ENCODE measurements at places on chromosomes 4 and X.

DNA sequence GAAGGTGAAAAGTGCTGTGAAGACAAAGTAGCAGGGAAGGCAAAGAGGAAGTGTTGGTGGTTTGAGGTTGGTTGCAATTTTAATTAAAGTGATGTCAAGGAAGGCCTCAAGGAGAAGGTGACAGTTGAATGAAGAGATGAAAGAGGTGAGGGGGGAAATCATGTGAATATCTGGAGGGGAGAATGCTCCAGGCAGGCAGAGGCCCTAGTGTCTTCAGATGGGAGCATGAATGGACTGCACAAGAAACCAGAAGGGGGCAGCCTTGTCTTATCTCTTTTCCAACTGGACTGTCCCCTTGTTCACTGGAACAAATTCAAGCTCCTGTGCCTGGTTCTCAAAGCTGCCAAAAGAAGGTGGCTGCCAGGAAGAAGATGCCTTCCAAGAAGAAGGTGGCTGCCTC lies 68.4 kb downstream of the MAOB start:
- peak; percentile 1 for DNase-seq

DNA sequence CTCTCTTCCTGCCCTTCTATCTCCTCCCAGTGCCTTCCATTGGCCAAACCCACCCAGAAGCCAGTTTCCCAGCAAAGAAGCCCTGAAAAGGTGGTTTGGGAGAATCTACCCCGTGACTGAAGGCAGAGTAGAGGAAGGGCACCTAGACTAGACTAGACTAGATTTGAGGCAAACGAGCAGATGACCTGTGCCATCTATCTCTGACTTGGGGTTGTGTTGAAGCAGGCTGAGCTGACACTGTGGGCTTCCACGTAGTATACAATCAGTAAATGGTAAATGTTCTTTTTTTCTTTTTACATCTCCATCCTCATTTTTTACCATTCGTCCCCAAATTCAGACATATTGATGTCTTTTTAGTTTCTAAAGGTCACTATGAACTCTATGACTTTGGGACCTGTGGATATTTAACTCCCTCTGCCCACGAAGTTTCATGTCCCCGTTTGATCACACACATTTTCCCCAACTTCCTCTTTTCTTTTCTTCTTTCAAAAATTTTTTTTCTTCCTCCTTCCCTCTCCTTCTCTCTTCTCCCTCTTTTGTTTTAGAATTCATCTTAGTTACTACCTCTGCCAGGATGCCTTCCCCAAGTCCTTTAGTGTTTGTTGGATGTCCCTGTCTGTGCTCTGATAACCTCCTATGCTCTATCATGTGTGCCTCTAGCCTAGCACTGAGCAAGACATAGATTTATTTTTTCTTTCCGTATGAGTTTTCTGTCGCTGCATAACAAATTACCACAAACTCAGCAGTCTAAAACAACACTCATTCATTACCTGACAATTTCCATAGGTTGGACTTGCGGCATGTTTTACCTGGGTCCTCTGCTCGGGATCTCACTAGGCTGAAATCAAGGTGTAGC lies 6.2 kb upstream of the AFF1 start:
- DNase-seq, result no peak

GRCh38 chrX:25527596-25527995 lies 511.8 kb upstream of the ARX start:
- DNase-seq, result no peak

DNA sequence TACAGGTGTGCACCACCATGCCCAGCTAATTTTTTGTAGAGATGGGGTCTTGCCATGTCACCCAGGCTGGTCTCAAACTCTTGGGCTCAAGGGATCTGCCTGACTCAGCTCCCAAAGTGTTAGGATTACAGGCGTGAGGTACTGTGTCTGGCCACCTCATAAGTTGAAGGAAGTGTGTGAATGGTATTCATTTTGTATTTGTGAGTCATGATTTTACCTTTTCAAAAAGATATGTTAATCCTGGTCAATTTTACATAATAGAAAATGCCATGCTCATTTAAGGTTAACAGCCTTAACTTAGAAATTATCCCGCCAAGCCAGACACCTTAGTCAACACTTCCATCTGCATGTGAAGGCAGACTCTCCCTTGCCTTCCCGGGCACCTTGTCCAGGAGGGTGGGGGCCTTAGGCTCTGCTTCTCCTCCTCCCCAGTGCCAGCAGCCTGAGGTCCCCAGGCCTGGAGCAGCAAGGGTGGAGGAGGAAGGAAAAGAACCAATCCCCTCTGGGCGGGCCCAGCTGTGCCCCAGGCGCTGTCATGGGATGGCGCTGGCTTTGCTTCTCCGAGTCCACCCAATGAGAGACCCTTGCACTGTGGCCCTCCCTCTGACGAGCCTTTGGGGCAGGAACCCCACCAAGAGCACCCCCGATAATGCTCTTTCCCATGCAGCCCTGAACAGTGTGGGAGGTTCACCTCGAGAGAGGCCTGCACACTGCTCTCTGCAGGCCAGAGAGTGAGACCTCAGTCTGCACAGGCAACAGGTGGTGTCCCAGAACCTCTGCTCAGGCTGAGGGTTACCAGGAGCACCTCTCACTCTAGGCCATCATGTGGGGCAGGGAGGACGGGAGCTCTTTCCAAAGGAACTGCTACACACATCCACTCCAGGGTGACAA lies 37.3 kb downstream of the RNF212 start:
- no peak for DNase-seq

GRCh38 chr4:40149960-40150385 lies 46.9 kb upstream of the RHOH start:
- peak; percentile 52 for DNase-seq

GRCh38 chr4:2820216-2820982 lies 23.2 kb upstream of the ADD1 start:
- DNase-seq, result no peak

- no peak for DNase-seq
These were observed 243.4 kb downstream of the SCFD2 start for GRCh38 chr4:53122280-53123116.

- no peak for DNase-seq
These were observed 118.7 kb downstream of the FHIP1A start for GRCh38 chr4:151527699-151528098.

DNA sequence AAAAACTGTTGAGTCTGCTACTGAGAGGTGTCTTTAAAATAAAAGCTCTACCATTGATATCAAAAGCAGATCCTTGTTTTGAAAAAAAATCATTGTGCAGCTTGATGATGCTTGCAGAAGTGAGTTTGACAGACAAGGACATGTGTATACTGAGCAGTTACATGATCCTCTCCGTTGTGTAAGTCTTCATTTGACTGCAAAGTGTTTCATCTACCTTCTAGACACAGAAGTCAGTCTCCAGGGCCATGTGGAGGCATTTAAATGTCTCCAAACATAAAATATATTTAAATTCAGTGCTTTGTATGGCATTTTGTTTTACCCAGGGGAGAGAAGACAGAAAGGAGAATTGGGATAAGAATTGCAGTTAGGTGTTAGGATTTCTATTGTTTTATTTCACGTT lies 107.8 kb upstream of the MYOZ2 start:
- DNase-seq, result no peak

DNA sequence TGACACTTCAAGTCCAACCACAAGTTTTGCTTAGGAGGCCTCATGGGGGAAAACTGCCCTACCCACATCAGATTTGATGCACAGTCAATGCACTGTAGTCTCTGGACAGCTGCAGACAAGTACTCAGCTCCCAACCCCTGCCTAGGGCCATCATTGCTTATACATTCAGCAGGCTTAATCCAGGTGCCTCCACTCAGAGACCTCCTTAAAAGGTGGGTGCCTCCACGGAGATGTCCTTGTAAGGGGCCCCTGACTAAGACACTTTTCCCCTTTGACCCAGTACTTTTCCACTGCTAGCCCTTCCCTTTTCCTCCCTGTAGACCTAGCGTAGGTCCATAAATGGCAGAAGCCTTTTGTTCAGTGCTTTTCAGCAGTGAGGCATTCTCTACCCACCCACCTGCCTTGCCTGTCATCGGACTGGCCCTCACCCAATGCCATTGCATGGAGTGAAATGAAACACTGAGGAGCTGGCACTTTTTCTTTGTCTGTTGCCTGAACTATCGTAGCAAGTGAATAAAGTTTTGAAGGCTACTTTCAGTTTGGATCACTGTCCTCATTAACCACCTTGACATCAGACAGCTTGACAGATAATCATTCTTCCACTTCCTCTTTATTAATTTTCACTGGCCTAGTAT lies 23.8 kb upstream of the PLK4 start:
- no peak for DNase-seq

DNA sequence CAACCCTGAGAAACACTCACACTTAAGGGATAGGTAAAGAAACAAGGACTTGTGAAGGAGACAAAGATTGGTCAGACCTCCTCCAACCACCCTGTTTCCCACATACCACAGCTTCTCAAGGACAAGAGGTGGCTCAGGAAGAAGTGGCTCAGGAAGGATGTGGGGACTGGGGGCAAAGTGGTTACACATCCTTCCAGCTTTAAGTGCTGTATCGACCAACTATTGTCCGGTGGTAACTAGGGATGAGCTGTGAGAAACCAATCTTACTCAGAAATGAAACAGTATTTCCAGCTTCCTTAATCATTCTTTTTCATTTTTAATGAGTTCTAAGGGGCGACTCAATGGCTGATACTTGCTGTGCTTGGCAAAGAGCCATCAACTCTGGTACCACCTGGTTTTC lies 8.5 kb upstream of the LHFPL1 start:
- DNase-seq, result no peak

GRCh38 chr4:171601091-171601490 lies 212.1 kb upstream of the GALNTL6 start:
- DNase-seq, result no peak

DNA sequence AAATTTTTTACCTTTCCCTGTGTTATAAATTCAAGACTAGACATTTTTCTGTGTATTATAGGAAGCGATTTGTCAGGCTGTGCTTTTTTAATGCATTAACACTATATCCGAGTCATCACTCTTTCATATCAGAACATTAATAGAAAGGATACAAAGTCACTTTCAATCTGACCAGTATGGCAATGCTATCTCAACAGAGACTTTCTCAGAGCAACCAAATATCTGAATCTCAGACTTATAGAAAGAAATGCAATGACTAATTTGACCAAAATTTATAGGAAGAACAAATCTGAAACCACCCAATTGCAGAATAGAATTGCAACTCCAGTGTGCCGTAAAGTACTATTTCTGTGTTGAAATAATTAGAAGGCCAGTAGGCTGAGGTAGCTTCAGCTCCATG lies 473 bp upstream of the TKTL2 start:
- DNase-seq, result no peak

- DNase-seq, result no peak
These were observed 890 bp upstream of the NAP1L5 start for GRCh38 chr4:88698519-88698918.

DNA sequence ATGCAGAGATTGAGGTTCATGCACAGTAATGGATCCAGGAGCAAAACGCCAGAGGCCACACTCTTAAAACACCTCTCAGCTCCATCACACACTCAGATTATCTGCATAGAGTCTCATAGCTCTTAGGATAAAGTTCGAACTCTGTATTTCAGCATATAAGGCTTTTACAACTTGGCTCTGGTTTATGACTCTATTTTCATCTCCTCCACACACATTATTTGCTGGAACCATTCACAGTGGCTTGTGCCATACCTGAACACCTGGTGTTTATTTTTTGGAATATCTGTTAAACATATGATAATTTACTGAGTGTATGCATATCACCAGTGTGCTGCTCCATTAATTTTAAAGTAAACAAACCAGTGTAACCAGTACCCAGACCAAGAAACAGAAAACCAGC lies 27.2 kb downstream of the RASL11B start:
- no peak for DNase-seq

- DNase-seq, result no peak
These were observed 30.1 kb downstream of the GABRB1 start for GRCh38 chr4:47061435-47061834.

GRCh38 chr4:164701665-164702064 lies 52.3 kb upstream of the SMIM31 start:
- DNase-seq, result no peak

- no peak for DNase-seq
These were observed 145.1 kb downstream of the BTC start for GRCh38 chr4:74649193-74649592.

- DNase-seq, result no peak
These were observed 336.2 kb downstream of the ZNF674 start for GRCh38 chrX:46209037-46209436.

DNA sequence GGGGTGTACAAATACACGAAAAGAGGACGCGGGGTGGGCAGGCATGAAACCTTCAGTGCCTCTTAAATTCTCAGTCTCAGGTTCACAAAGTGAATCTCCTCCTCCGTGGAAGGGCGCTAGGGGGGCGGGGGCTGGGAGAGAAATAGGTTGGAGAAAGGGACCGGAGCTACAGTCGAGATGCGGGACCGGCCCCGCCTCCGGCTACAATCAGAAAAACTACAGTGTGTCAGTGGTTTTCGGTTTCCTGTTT lies 3.4 kb downstream of the MAML3 start:
- no peak for DNase-seq

DNA sequence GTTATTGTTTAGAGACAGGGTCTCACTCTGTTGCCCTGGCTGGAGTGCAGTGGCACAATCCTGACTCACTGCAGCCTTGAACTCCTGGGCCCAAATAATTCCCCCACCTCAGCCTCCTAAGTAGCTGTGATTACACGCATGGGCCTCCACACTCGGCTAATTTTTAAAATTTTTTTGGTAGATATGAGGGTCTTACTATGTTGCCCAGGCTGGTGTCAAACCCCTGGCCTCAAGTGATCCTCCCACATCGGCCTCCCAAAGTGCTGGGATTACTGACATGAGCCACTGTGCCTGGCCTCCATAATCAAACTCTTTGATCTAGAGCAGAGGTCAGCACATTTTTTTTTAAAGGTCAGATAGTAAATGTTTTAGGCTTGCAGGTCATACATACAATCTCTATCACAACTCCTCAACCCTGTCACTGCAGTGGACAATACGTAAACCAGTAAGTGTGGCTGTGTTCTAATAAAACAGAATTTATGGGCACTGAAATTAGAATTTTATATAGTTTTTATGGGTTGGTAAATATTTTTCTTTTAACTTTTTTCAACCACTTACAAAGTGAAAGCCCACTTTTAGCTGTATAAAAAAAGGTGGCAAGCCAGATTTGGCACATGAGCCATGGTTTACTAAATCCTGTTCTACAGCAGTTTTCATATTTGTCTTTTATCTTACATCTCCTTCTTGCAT lies 105.1 kb upstream of the RAPGEF2 start:
- DNase-seq, result no peak

GRCh38 chr4:110003401-110004187 lies 90.9 kb downstream of the EGF start:
- no peak for DNase-seq

- DNase-seq, result no peak
These were observed 132.3 kb upstream of the VCX3A start for GRCh38 chrX:6667048-6667768.

All from midbrain (tissue), 1 donor.